Amniotic stem cell (primary cell): ENCODE measurements at places on chromosomes 3 and 15.

GRCh38 chr15:101560722-101561583 lies 71.4 kb upstream of the PCSK6 start:
- no peak for DNase-seq

- DNase-seq: peak; percentile 41
These were observed 26.5 kb upstream of the UTS2B start for GRCh38 chr3:191356631-191357439.

- no peak for DNase-seq
These were observed 51.5 kb downstream of the ITGA11 start for GRCh38 chr15:68380456-68380855.

DNA sequence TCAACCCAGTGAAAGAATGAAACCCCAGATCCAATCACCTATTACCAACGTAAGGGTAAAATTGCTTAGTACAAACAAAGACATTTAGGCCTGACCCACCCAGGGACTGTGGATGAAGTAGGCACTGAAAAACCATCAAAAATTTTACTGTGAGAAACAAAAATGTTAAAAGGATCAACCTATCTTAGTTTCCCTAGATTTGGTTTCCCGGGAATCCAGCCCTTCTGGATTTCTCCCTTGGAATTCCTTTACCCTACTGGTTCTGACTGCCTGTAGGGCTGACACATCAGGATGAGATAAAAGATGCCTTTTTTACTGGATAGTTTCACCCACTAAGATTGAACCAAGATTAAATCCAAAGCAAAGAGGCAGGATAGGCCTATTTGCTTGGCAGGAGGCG lies 102.7 kb downstream of the SCAPER start:
- no peak for DNase-seq

DNA sequence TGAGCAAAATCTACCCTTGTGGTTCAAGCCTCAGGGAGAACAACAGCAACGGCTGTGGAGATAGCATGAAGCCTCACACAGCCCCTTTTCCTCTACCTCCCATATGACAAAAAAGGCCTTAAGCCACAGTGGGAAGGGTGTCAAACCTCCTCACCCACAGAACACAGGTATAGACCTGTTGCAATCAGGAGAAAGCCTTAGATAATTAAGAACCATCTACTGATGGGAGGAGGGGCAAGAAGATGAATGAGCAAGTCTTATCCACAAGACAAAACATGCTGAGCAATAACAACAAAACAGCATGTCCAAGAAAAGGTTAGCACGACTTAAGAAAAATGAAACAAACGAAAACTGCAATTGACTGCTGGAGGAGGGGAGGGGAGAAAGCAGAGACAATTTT lies 272.9 kb upstream of the BCHE start:
- DNase-seq: no peak

- DNase-seq: no peak
These were observed 8.0 kb downstream of the MUC13 start for GRCh38 chr3:124926426-124927101.

- DNase-seq: no peak
These were observed 47.7 kb downstream of the CCR3 start for GRCh38 chr3:46289966-46290365.

DNA sequence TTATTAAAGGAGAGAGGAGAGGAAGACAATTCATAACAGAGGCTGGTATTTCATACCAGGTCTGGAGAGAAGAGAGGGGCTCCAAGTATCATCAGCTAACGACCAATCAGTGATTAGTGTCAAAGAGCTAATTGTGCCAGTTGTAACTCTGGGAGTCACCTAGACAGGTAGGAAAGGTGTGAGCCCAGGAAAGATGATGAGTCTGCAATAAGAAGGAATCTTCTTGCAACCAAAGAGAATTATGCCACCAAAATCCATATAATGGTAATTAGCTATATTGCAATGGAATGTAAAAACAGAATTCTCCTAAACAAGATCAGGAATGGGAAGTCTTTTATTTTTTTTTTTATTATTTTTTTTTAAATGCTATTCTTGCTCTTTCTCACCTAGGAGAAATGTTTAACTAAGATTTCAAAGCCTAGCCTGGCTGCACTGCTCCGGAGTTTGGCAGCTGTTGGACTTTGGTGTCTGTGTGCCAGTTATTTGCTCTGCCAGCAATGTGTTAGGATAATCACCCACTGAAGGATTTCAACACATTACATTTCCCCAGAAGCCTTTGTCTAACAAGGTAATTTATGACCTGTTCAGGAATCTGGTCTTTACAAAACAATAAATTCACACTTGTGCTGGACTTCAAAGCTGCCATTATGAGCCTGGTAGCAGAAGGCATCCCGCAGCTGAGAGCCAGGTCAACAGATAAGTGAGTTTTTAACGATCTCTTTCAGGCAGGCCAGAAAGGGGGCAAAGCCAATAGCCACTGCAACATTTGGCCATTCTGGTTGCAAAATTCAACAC lies 89.4 kb downstream of the FOXB1 start:
- DNase-seq: no peak

- no peak for DNase-seq
These were observed 2.9 kb downstream of the GHRL start for GRCh38 chr3:10289787-10290355.

- DNase-seq: no peak
These were observed 10.3 kb upstream of the KIF7 start for GRCh38 chr15:89665449-89666181.

DNA sequence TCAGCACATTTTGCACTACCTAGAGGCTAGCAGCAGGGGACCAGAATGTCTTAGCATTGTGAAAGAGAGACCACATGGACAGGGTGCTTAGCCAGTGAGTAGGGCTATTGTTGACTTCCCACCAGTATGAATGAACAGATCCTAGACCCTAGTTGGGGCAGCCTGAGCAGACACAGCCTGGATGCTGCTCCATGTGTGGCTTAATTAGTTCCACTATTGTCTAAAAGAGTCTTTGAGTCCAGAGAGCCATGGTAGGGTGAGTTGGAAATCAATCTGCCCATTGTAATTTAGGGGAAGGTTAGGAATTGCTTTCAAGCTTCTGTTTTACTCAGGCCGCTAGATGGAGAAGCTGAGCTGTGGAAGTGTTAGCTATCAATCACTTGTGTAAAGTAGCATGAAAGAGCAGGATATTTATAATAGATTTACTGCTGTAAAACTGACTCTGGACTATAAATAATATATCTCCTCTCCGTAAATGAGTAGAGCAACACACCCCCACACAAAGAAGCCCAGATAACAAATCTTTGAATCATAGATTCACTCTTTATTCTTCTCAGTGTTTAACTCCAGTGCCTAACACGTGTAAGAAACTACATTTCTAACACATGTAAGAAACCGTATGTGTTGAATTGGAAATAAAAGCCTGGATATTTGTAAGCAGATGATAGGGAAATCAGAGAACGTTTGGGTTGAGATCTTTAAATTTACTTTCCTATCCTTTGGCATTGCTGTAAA lies 4.1 kb upstream of the GCSAM start:
- DNase-seq: no peak

- DNase-seq: no peak
These were observed 8.0 kb downstream of the FBLN2 start for GRCh38 chr3:13556917-13557316.

GRCh38 chr3:114333180-114333922 lies 39.5 kb downstream of the TIGIT start:
- DNase-seq: no peak

DNA sequence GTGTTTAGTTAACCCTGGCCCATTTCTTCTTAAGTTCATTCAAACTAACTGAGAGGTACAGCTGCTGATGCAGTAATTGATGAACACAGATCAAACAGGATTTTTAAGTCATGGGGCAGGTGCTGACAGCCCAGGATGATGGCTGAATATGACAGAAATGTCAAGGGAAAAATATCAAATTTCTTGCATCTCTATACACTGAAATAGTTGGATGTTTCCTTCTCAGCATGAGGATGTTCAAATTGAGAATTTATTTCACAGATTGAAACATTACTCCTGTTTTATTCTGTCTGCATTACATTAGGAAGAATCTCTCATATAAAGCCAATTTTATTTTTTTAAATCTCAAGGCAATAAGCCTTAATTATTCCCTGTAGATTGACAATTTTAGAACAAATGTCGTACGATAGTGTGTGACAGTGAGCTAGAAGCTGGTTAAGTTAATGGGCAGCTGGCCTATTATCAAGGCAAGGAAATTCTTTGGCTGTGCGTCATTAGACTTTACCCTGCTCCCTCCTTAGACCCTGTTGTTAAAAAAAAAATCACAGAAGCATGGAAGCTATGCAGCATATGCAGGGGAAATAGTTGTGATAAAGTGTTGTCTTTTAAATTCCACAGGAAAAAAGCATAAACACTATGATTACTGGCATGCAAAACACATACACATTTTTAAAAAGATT lies 183.8 kb upstream of the KCNMB2 start:
- DNase-seq: peak; percentile 43

- no peak for DNase-seq
These were observed 4.4 kb upstream of the DNAJB8 start for GRCh38 chr3:128471110-128471509.

GRCh38 chr3:5016211-5017161 lies 37.2 kb downstream of the BHLHE40 start:
- no peak for DNase-seq

DNA sequence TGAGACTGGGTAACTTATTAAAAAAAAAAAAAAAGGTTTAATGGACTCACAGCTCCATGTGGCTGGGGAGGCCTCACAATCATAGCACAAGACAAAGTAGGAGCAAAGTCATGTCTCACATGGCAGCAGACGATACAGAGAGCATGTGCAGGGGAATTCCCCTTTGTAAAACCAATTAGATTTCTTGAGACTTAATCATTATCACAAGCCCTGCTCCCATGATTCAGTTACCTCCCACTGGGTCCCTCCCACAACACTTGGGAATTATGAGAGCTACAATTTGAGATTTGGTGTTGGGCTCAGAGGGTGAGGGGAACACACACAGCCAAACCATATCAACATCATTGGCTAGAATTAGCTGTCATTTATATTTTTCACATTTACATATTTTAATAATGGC lies 221.0 kb downstream of the RSRC1 start:
- DNase-seq: no peak
